ENCODE measurements at places on chromosomes 6 and 20.

GRCh38 chr6:167892835-167893815 is 66.4 kb downstream of the AFDN start:
- DNase-seq: no peak

- no peak for DNase-seq
Measured at GRCh38 chr6:166194914-166195859, 27.5 kb upstream of the TBXT start.

GRCh38 chr6:125271486-125272159 is 30.1 kb downstream of the HDDC2 start:
- DNase-seq: no peak

- DNase-seq: no peak
Measured at GRCh38 chr6:71181565-71181964, 107.0 kb upstream of the OGFRL1 start.

DNA sequence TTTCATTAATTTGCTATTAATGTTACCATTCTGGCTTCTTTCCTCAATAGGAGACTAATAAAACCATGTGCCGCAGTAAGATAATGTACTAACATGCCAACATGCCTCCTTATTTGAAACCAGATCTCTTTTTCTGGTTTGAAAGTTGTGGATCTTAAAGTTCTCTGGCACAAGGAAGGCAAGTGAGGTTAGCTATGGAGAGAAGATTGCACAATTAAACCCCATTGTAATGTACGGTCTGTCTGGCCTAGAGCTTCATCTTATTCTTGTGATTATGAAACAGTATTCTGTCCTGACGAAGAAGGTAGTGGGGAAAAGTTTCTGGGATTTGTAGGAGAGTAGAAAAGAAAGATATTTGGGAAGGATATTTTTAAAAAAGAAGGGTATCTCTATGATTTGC is 68.4 kb downstream of the EYA4 start:
- no peak for DNase-seq

- no peak for DNase-seq
Measured at GRCh38 chr6:51844336-51844735, 243.1 kb downstream of the PKHD1 start.

Data from anterior cingulate cortex (tissue), 58 donors.